ENCODE measurements at places on chromosomes 16 and 17.
A peak's percentile ranks its signal among the peaks of the same experiment; 100 is the strongest.

DNA sequence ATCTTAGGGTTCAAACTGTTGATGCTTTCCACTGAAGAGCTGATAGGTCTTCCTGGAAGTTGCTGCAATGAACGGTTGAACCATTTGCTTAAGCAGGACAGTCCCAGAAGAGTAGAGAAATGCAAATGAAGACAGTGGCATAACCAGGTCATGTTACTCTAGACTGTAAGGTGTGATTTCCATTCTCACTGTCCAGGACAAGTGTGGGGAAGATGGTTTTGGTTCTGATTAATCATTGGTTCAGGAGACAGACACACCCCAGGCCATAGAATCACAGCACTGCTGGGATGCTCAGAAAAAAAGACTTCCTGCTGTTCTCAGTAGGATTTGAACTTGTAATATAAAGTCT, 34.8 kb upstream of the XYLT2 start:
- DNase-seq, result no peak

GRCh38 chr17:66337866-66338485, 35.6 kb downstream of the PRKCA start:
- DNase-seq, result peak; percentile 26

- no peak for DNase-seq
These were observed 91.2 kb downstream of the GNAO1 start for GRCh38 chr16:56282451-56282850.

DNA sequence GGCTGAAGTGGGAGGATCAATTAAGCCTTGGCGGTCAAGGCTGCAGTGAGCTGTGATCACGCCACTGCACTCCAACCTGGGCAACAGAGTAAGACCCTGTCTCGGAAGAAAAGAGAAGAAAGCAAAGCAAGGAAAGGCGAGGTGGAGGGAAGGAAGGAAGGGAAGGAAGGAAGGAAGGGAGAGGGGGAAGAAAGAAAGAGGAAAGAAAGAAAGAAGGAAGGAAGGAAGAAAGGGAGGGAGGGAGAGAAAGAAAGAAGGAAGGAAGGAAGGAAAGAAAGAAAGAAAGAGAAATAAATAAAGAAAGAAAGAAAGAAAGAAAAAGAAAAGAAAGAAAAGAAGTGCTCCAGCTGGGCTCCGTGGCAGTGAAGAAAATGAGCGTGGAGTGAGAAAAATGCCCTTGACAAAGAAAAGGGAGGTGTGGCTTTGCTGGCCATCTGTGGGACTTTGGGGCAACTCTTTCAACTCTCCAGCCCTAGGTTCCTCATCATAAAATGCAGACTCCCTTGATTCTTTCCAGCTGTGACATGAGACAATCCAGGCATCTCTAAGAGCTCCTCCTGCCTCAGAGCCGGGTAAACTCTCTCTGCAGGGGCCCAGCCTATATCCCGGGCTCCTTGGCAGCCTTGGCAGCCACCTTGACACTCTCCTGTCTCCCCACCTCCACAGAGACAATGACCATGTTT, 2.4 kb downstream of the GSDMA start:
- no peak for DNase-seq

GRCh38 chr17:32189343-32189742, 47.0 kb downstream of the RHOT1 start:
- DNase-seq, result no peak

- peak; percentile 94 for DNase-seq
These were observed 3.1 kb downstream of the EVI2A start for GRCh38 chr17:31318298-31318801.

GRCh38 chr17:43217614-43218087, 6.0 kb downstream of the TMEM106A start:
- DNase-seq, result no peak

- DNase-seq, result no peak
These were observed 800.0 kb downstream of the KCNJ18 start for GRCh38 chr17:22492331-22492730.

- DNase-seq, result no peak
These were observed 42.3 kb downstream of the BPTF start for GRCh38 chr17:67867591-67867990.

DNA sequence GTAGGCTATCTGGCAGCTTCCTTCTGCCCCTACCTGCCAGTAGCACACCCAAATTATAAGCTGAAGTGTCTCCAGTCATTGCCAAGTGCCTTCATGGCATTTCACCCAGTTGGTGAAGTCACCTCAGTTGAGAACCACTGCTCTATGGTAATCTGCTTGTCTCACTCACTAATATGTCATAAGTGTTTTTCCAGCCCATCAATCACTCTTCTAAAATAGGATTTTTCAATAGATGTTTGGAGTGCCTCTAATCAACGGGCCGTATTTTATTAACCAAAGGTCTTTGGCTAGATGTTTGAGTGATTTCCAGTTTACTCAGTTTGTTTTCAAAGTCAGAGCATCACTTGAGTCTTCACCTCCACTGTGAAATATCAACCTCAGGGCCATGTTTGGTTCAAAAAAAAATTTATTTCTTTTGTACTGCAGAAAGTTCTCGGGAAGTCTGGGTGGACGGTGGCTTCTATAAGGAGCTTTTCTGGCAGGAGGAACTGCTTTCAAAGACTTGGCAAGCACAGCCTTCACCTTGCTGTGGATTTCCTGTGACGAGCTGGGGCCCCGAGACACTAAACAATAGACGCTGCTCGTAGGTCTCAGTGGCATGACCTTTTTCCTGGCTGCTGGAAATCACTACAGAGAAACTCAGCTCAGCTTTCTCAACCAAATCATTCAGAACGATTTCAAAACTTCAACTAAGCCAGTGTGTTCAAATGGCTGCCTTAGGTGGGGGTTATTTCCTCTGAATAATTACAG, 95.2 kb upstream of the FOXF1 start:
- no peak for DNase-seq

GRCh38 chr17:62964506-62964905, 1.5 kb upstream of the TANC2 start:
- DNase-seq, result no peak

DNA sequence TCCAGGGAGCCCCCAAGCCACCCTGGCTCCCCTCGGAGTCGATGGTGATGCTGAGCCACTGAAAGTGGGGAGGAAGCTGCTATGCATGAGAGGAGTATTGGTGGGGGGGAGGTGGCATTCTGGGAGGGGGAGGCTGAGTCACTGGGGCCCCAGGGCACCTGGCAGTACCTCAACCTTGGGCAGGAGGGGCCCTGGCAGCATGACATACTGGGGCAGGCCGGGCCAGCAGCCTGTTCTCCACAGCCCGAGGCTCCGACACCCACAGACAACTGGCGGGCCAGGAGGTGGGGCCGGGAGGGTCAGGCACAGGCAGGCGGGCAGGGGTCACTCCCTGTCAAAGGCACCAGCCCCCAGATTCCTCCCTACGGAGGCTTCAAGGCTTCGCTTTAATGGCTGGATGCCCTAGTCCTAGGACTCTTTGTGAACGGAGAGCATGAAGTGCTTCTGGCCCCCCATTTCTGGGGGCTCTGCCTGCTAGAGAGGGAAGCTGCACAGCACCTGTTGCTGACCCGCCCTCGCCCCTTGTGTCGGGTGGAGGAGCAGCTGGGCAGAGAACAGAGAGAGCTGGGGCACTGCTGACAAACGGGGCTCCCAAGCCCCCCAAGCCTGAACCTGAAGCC, 928 bp downstream of the CASKIN2 start:
- no peak for DNase-seq

DNA sequence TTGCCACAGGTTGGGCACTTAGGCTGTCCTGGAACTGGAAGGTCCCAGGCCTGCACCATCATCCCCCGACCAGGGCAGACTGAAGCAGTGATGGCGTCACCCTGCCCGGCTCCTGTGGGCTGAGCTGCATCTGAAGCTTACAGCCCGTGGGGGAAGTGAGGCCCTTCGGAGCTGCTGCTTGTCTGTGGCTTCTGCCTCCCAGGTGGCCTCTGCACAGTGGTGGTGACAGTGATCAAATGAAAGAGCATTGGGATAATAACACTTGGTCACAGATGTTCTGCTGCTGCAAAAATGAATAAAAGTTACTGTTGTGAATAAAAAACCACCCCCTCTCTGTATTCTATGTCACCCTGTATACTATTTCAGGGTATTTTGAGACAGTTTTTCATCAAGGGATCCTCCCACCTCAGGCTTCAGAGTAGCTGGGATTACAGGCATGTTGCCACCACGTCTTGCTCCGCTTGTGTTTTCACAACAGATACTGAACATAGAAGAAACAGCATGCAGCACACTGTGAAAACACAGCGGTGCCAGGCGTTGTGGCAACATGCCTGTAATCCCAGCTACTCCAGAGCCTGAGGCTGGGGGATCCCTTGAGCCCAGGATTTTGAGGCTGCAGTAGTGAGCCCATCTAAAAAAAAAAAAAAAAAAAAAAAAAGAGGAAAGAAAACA, 165.0 kb downstream of the LGALS9B start:
- no peak for DNase-seq

DNA sequence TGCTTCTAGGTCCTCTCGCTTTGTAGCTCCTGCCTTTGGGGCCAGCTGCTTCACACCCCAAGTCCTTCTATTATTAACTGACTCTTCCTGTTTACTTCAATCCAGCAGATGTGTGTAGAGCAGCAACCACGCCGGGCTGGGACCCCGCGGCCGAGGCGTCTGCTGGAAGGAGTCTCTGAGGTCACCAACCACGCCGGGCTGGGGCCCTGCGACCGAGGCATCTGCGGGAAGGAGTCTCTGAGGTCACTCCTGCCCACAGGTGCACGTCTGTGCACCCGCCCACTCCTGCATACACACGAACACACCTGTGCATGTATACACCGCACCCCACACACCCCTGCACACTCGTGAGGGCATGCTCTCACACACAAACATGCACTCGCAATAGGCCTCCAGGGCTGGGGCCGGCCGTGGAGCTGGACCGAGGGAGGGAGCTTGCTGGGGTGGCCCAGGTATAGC, 7.8 kb upstream of the TEX19 start:
- no peak for DNase-seq

DNA sequence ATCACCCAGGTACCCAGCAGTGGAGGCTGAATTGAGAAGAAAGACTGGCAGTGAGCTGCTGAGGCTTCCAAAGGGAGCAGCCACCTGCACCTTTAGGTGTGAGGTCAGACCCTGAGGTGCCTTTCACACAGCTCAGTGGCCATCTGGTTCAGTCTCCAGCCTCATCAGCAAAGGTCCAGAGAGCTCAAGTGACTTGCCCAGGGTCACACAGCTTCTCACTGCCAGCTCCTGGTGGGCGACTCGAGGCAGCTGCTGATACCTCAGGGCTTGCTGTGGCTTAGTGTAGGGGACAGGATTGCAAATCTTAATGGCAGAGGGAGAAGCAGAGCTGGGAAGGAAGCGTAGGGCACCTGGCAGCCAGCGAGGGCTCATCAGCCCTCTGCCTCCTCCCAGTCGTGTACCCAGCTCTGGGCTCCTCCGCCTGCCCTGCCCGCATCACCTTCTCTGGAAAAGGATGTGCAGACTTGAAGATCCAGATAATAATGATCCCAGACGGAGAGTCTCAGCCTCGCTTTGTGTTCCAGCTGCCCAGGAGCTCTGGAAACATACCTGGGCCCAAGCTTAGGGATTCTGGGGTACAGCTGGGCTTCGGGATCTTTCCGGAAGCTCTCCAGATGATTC, 165.3 kb upstream of the GSE1 start:
- no peak for DNase-seq

- no peak for DNase-seq
These were observed 331.4 kb downstream of the CA10 start for GRCh38 chr17:51827140-51827539.

DNA sequence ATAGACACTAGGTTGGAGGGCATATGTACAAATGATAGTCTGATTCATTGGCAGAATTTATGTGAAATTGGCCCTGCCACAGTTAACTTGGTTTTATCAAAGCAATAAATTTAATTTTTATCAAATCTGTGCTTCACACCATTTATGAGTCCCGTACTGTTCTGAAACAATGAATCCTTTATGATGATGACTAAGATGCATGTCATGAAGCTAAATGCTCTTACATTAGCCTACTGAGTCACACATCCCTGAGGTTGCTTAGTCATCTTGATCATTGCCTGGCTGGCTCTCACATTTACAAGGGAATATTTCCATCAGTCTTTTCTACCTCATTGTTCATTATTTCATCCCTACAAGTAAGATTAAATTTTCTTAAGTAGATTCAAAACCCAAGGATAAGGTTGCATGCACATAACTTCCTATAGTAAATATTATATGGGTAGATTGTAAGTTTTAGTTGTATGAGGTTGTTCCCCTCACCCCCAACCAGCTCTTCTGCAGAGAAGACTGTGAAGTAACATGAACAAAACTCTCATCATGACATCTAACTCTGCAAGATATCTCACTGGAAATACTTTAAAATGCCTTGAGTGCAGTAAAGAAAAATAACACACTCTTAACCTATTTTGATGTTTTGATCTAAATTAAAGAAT, 170.7 kb downstream of the CYB561 start:
- DNase-seq, result peak; percentile 5

DNA sequence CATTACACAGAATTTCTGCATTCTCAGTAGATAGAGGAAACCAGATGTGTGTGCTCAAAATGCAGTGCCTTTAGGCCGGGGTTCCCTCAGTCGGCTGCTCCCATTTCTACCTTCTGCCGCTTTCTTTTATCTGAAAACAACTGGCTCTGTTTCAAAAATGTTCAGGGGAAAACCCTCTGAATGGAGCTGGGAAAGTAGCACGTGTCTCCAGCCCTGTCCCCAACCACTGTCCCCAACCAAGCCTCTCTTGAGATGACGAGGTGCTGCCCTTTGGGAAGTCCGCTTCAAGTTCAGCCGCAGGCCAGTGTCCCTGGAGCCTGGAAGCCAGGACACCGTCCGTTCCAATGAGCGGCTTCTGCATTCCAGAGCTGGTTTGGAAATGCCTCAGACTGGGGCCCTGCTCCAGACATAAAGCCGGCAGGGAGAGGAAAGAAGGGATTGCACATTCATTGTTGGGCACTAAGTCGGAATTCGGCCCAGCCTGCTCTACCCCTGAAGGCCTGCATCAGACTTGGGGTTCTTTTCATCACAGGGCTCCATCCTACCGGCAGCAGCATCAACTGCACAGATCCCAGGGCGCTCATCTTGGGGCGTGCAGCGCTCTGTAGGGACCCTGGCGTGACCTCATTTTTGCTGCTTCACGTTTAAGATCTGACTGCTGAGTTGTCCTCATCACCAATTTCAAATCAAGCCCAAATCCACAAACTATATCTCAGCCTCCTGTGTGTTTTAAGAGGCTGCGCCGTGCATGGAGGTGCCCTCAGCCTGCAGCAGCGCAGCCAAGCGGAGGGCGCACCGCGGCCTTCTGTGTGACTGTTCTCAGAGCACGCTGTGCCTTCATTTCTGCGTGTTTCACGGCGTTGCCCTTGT, 111.3 kb downstream of the BANP start:
- DNase-seq, result no peak

GRCh38 chr17:59260722-59261121, 40.4 kb downstream of the GDPD1 start:
- no peak for DNase-seq

GRCh38 chr17:60248618-60249289, 99.0 kb downstream of the CA4 start:
- peak; percentile 45 for DNase-seq

- peak; percentile 33 for DNase-seq
These were observed 510.7 kb downstream of the MAF start for GRCh38 chr16:79089735-79090284.

- no peak for DNase-seq
These were observed 236.5 kb downstream of the C16orf95 start for GRCh38 chr16:87080571-87081167.

DNA sequence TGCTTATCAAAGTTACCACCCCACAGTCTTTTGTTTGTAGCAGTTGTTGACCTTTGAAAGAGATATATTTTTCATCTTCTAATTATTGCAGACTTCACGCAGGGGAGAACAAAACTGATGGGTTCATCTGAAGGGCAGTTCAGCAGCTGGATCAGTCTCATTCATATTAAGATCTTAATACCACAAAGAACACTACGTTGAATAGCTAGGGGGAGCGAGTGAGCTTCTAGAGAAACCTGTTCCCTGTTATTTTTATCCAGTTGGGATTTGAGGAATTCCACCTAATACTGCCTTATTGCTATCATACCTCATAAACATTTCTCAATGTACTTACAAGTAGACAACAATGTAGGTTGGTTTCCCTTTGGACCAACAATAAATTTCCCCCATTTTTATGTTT, 306.1 kb upstream of the KIF2B start:
- DNase-seq, result no peak
